ENCODE measurements at places on chromosomes 2 and 18. TPM values are rescaled to one million over a fixed set of nuclear protein-coding genes. Genes with fewer than 3 reads are reported as not detected.

Gene TGOLN2
- total RNA-seq, result 151 TPM

Gene FKBP1B
- 11.7 TPM for total RNA-seq

Gene EGR4
- total RNA-seq, result not detected

Gene MDH1B
- total RNA-seq, result 2.4 TPM

Gene FOXD4L1
- 0.64 TPM for total RNA-seq

Gene IL1A
- not detected for total RNA-seq

Gene DCTN1
- 106 TPM for total RNA-seq

Gene CNOT11
- total RNA-seq, result 49.1 TPM

Gene PLGLB2
- 7.1 TPM for total RNA-seq

Gene CAPN13
- total RNA-seq, result 23.0 TPM

Gene CRYGC
- not detected for total RNA-seq

Gene OR6B2
- not detected for total RNA-seq

Gene FAM161A
- total RNA-seq, result 2.1 TPM

Gene CNTNAP5
- not detected for total RNA-seq

DNA sequence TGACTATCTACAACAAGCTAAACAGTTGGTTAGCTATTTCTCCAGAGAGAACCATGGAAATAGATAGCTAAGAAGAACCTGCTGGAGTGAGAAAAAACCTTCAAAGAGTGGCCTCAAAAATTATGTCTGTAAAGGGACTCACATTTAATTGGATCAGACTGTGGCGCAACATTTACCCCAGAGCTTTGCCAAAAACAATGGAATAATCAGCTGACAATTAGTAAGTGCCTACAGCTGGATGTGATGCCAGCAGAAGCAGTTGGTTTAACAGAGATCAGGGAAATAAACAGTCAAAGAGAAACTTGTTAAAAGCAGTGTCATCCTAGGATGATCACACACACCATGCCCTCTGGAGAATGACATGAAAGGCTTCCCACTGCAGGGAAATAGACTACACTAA, 310.7 kb downstream of the CLIP4 start:
- H3K4me1 ChIP-seq, result no peaks in the 10 kb centered on the region
- H3K36me3 ChIP-seq, result no peaks in the 10 kb centered on the region
- H3K27me3 ChIP-seq, result no peaks in the 10 kb centered on the region
- DNase-seq, result no peak

GRCh38 chr2:65395621-65396347, 36.6 kb downstream of the SPRED2 start:
- no peak for DNase-seq
- H3K4me3 ChIP-seq, result no peak overlapping the region
- H3K36me3 ChIP-seq, result no peaks in the 10 kb centered on the region
- H3K4me1 ChIP-seq, result peaks cover 14% of the 10 kb centered on the region
- H3K27me3 ChIP-seq, result no peaks in the 10 kb centered on the region

DNA sequence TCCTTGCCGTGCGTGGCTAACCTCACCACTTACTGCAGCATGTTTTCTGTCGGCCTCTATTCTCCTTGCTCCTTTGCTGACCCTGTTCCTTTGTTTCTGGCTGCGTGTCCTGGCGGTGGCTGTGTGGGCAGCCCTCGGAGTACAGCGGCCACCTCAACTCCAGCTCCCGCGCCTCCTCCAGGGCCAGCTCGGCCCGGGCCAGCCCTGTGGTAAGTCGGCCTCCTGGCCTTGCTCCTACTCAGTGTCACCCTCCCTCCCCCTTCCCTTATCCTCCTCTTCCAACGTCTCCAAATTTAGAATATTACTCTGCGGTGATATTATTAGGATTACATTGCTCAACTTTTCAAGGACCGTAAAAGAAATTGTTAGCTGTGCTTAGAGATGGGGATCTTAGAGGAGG, 59.5 kb upstream of the RBM44 start:
- H3K4me3 ChIP-seq, result no peak overlapping the region
- H3K36me3 ChIP-seq, result peaks cover 4% of the 10 kb centered on the region
- peaks cover 84% of the 10 kb centered on the region for H3K4me1 ChIP-seq
- peak overlapping the region; percentile 9 for H3K27ac ChIP-seq
- no peaks in the 10 kb centered on the region for H3K27me3 ChIP-seq

DNA sequence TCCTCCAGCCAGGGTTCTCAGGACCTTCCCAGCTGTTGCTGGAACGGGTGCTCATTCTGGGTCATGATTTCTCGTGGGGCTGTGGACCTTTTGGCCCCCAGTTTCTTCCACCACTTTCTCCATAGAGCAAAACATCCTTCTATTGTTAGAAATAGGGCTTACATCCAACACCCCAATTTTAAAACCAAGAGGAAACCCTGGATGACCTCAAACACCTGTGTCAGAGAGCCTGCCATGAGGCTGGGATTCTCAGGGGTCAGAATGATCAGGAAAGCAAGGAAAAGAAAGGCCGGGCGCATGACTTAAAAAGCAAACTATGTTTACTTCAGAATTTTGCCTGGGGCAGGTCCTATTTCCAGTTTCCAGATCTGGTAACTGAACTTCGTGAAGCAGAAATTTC, 307.9 kb upstream of the MEIS1 start:
- no peaks in the 10 kb centered on the region for H3K27me3 ChIP-seq
- H3K4me3 ChIP-seq, result no peak overlapping the region
- no peaks in the 10 kb centered on the region for H3K4me1 ChIP-seq
- H3K36me3 ChIP-seq, result no peaks in the 10 kb centered on the region

DNA sequence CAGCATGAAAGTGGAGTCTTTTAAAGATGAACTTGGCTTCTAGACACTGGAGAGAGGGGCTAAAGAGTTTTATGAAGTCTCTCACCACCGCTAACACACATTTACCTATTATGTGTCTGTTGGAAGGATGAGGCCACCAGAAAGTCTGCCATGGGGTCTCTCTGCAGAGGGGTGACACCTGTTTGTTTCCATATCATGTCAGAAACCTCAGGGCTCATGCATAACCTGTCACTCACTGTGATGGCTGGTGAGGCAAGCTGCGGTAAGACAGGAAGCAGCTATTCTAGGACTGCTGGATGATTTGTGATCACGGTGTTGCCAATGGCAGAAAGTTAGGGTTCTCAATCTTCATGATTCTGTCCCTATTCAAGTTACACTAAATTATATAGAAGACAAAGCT, 60.8 kb upstream of the DNMT3A start:
- no peak for DNase-seq
- no peaks in the 10 kb centered on the region for H3K27me3 ChIP-seq
- no peak overlapping the region for H3K27ac ChIP-seq
- no peak overlapping the region for H3K4me3 ChIP-seq
- no peaks in the 10 kb centered on the region for H3K36me3 ChIP-seq
- H3K4me1 ChIP-seq, result no peaks in the 10 kb centered on the region

DNA sequence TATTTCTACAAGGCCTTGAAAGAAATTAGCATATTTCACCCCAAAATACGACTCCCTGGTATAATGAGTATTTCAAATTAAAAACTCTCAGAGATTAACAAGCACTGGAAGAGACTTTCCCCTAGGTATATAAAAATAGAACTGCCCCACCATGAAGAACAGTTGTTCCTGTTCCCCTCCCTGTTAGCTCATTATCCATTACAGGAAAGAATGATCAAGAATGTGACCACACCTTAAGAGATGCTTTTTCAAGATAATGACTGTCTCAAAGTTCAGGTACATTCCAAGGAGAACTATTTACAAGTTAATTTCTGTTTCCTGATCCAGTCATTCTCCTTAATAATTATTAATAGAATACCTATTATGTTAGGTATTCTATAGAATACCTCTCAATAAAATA, 1220.6 kb upstream of the CDH2 start:
- no peaks in the 10 kb centered on the region for H3K36me3 ChIP-seq
- H3K27ac ChIP-seq, result no peak overlapping the region
- no peaks in the 10 kb centered on the region for H3K4me1 ChIP-seq
- DNase-seq, result no peak
- no peaks in the 10 kb centered on the region for H3K27me3 ChIP-seq
- H3K4me3 ChIP-seq, result no peak overlapping the region

DNA sequence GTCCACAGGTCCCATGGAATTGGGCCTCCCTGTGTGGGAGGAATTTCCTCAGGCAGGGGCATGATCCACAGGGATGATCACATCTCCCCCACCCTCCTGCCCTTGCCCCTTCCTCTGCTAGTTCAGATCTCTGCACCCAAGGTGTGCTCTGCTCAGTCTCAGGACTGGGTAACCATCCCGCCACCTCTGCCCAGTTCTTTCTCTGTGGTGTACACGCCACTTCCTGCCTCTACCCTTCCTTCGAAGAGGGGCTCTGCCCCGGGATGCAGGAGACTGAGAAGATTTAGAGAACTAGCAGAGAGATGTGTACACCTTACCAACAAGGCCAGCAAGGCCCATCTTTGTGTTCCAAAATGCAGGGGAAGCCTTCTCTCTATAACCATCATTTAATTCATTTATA, 160.4 kb downstream of the CELF4 start:
- H3K27ac ChIP-seq, result no peak overlapping the region
- no peaks in the 10 kb centered on the region for H3K27me3 ChIP-seq
- no peak for DNase-seq
- no peaks in the 10 kb centered on the region for H3K36me3 ChIP-seq

DNA sequence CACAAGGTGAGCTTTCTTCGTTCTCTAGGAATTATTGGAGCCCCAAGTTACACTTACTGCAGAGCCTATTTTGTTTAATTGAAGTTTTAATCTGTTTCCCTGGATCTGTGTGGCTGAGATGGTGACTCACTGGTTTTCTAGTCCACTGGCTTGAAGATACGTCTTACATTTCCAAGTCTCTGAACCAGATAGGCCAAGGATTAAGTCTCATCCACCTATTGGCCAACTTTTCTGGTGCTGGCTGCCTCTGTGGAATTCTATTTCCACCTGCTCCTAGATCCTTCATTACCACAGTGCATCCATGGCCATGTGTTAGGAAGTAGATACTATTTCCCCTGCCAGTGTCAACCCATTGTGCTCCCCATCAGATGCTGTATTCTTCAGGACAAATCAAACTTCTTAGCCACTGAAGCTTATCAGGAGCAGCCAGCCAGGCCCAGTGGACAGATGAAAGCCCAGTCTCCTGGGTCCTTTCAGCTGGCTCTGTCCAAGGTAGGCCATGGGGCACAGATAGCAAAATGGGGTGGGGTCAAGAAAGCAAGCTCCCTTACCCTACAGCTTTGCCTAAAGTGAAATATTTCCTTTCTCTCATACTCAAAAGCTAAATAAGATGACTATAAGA, 198.8 kb upstream of the TCF4 start:
- H3K27me3 ChIP-seq, result no peaks in the 10 kb centered on the region
- no peaks in the 10 kb centered on the region for H3K4me1 ChIP-seq
- no peak overlapping the region for H3K27ac ChIP-seq
- no peaks in the 10 kb centered on the region for H3K36me3 ChIP-seq
- no peak overlapping the region for H3K4me3 ChIP-seq

- no peaks in the 10 kb centered on the region for H3K36me3 ChIP-seq
- DNase-seq, result no peak
- no peak overlapping the region for H3K4me3 ChIP-seq
- no peaks in the 10 kb centered on the region for H3K27me3 ChIP-seq
- no peak overlapping the region for H3K27ac ChIP-seq
Observed at GRCh38 chr2:224111576-224111975, 72.5 kb upstream of the SERPINE2 start.

- H3K27ac ChIP-seq, result no peak overlapping the region
- no peak overlapping the region for H3K4me3 ChIP-seq
- no peak for DNase-seq
Observed at GRCh38 chr2:161033059-161033660, 127.1 kb upstream of the TANK start.

- H3K4me3 ChIP-seq, result no peak overlapping the region
- no peaks in the 10 kb centered on the region for H3K36me3 ChIP-seq
- H3K4me1 ChIP-seq, result peaks cover 22% of the 10 kb centered on the region
- no peak for DNase-seq
Observed at GRCh38 chr2:134252092-134252750, 1.7 kb upstream of the MGAT5 start.

- DNase-seq, result no peak
- H3K36me3 ChIP-seq, result no peaks in the 10 kb centered on the region
- H3K4me1 ChIP-seq, result no peaks in the 10 kb centered on the region
- no peak overlapping the region for H3K27ac ChIP-seq
- no peak overlapping the region for H3K4me3 ChIP-seq
Observed at GRCh38 chr2:181146171-181146570, 165.8 kb downstream of the UBE2E3 start.

- no peaks in the 10 kb centered on the region for H3K27me3 ChIP-seq
- H3K4me1 ChIP-seq, result peaks cover 5% of the 10 kb centered on the region
- no peaks in the 10 kb centered on the region for H3K36me3 ChIP-seq
- no peak for DNase-seq
- no peak overlapping the region for H3K27ac ChIP-seq
- H3K4me3 ChIP-seq, result no peak overlapping the region
Observed at GRCh38 chr18:13548966-13549879, 177.1 kb downstream of the FAM210A start.

DNA sequence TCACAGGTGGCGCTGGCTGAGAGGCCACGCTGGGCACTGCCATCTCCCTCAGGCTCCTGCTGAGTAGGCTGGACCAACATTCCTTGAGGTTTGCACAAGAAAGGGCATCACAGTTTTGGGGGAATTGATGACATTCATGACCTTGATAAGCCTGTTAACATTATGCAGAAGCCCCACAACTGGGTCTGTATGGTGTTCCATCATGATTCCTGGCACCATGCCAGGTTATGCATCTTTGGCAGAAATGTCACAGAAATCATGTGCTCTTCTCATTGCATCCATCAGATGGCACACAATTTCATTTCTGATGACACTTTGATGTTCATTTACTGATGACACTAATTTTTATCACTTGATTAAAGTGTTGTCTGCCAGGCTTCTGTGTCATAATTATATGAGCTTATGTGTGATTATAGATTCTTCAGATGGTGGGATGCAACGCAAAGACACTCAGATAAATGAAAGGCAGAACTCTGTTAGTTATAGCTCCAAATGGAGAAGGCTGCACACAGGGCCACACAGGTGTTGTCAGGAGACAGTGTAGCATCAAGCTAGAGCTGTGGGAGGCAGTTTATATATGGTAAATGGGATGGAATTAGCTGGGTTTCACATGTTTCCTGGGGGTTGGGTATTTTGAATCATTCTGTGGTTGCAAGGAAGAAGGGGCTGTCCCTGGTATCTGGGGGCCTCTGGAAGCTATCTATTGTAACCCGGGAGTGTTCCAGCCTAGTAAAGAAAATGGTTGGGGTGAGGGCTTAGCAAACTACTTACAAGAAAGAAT, 191.3 kb downstream of the SLC39A10 start:
- no peak overlapping the region for H3K4me3 ChIP-seq
- H3K36me3 ChIP-seq, result no peaks in the 10 kb centered on the region
- peak; percentile 20 for DNase-seq
- no peaks in the 10 kb centered on the region for H3K27me3 ChIP-seq
- no peaks in the 10 kb centered on the region for H3K4me1 ChIP-seq

- no peak overlapping the region for H3K4me3 ChIP-seq
- no peak overlapping the region for H3K27ac ChIP-seq
- no peaks in the 10 kb centered on the region for H3K27me3 ChIP-seq
- no peaks in the 10 kb centered on the region for H3K36me3 ChIP-seq
- DNase-seq, result no peak
- H3K4me1 ChIP-seq, result peaks cover 7% of the 10 kb centered on the region
Observed at GRCh38 chr18:49690312-49690711, 123.0 kb downstream of the ACAA2 start.

DNA sequence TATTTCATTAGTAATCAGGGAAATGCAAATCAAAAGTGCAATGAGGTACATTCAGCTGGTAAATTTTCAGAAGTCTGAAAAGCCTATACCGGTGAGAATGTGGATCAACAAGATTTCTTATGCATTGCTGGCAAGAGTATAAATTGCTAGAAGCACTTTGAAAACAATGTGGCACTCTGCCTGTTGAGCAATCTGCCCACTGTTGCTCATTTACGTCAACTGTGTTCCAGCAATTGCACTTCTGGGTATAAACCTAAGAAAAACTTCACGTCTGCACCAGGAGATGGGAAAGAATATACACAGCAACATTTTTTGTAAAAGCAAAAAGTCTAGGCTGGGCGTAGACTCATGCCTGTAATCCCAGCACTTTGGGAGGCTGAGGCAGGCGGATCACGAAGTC, 40.8 kb downstream of the MTERF4 start:
- H3K4me3 ChIP-seq, result no peak overlapping the region
- H3K27ac ChIP-seq, result no peak overlapping the region
- H3K36me3 ChIP-seq, result no peaks in the 10 kb centered on the region
- DNase-seq, result peak; percentile 68

All from upper lobe of left lung (tissue), 6 donors.